ENCODE measurements at places on chromosomes 16 and 17.
A peak's percentile ranks its signal among the peaks of the same experiment; 100 is the strongest.

GRCh38 chr16:53099318-53100130 lies 44.7 kb downstream of the CHD9 start:
- DNase-seq = no peak

- peak; percentile 0 for DNase-seq
Measured at GRCh38 chr17:61139219-61139618, 260.4 kb upstream of the TBX2 start.

DNA sequence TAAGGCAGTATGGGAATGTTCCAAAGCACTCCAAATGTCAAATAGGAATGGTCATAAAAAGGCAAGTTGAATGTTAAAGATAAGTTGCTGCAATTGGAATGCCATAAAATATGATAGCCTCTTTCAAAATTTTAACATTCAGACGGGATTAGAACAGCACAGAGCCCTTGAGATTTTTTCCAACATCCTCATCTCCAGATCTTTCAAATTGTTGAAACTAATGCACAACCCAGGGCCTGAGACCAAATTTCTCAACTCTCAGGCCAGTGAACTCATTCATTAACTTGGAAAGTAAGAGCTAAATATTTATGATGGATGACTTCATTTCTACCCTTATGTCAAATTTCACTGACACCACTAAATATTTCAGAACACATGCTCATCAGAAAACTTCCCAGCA lies 346.5 kb upstream of the XYLT1 start:
- DNase-seq = no peak

- no peak for DNase-seq
Measured at GRCh38 chr16:24007934-24008333, 172.2 kb downstream of the PRKCB start.

DNA sequence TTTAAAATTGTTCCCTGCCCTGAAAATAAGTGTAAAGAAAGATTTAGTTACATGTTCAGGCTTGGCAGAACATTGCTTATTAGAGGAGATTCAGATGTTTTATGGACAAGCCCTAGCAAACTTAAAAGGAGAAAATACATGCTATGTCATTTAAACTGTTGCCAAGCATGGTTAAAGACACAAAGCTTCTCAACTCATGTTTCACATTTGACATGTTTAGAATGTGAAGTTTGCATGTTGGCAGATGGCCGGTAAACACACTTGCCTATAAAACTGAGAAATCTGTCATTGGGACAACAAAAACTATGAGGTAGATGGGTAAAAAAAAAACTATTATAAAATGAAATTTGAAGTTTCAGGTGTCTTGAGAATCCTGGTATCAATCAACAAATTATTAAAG lies 5.8 kb downstream of the KRTAP29-1 start:
- DNase-seq = no peak

- DNase-seq = no peak
Measured at GRCh38 chr16:29900102-29900887, at the start of gene ASPHD1. Gene ASPHD1, plus strand, starts transcription at chr16:29900488. Its CDS starts 484 bp downstream, at chr16:29900972.

DNA sequence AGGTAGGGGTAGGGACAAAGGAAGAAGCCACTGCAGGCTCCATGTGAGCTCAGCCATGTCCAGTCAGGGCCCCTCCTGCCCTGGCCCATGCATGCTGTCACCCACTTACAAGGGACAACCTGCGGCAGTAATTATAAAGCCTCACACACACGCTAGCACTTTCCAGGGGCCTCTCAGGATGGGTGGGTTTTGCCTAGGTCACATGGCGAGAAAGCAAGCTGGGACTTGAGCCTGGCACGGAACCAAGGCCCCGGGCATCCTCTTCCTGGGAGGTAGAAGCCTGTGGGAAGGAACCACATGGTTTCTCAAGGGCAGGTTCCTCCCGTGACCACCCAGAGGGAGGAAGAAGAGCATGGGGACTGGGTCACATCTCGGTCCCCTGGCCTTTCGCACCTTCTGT lies 7.0 kb downstream of the ZNF319 start:
- DNase-seq = no peak

- DNase-seq = no peak
Measured at GRCh38 chr17:73340093-73340596, 28.3 kb upstream of the CDC42EP4 start.

DNA sequence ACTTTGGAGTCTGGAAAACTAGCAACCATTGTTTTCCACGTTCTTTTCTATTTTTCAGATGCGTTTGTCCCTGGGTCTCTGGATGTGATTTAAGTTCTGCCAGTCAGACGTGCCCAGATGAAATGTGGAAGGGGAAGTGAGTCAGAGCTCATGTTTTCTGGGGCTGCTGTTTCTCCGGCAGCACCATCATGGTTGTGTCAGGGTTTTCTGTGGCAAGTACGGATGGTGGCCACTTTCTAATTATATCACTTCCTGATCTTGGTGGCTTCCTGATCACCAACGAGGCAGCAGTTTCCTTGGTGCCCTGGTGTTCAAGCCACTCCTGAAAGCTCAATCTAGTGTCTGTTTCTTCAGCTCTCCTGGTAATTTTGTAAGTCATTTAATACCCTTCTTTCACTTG lies 31.4 kb upstream of the PMFBP1 start:
- DNase-seq = no peak

GRCh38 chr16:79069121-79069520 lies 531.4 kb downstream of the MAF start:
- no peak for DNase-seq

GRCh38 chr17:78344666-78345065 lies 15.2 kb downstream of the SOCS3 start:
- no peak for DNase-seq

- no peak for DNase-seq
Measured at GRCh38 chr16:73199214-73199613, 151.3 kb upstream of the ZFHX3 start.

DNA sequence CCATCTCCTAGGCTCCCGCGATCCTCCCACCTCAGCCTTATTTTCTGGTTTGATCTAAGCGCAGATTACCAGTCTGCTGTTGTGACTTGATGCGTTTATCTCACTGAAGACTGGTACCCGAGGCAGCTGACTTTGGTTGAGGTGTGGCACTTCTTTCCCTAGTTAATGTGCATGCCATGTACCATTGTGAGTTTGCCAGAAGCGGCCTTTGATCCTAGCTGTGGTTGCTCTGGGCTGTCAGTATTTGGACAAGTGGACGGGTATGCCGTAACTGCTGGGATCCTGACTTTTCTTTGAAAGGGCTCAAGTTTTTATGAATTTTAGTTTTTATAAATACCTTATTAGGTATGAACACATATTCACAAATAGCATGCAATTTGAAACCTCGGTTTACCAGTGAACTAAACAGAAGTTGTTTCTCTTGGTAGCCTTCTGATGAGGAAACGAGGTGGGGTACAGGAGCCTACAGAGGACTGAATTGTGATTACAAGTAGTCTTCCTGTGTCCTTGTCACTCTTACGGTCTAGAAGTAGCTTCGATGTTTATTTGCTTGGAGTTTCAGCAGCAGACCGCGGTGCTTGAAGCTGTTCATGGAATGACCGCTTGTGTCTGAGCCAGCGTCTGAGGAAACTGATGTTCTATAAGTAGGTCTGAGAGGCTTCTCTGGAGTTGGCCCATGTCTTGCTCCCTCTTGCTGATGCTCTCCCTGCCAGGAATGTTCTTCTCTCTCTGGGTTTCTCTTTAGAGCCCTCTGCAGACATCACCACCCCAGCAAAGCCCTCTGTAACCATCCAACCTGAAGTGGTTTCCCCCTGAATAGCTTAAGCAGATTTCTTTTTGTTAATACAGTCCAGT lies 40.0 kb downstream of the SEC14L1 start:
- DNase-seq = no peak

- DNase-seq = no peak
Measured at GRCh38 chr16:69435977-69436820, 11.8 kb downstream of the CYB5B start.

DNA sequence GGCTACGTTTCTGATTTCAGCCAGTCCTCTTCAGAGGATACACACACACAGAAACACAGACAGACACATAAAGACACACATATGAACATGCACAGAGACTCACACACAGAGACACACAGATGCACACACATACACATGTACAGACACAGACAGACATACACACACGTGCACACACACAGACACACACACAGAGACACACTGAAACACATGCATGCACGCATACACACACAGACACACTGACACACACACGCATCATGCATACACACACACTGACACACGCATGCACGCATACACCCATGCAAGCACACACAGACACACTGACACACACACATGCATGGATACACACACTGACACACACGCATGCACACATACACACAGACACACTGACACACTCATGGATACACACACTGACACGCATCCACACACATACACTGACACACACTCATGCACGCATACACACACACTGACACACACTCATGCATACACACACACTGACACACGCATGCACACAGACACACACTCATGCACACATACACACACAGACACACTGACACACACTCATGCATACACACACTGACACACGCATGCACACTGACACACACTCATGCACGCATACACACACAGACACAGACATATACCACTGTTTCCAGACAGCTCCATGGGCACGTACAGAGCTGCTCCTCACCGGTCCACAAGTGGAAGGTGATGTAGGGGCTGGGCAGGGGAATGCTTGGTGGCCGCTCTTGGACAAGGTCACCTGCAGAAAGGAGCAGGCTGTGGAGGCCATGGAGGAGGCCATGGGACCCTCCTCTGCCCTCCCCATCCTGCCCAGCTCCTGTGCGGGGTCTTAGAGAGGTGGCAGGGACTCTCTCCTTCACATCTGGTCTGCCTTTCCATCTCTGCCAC lies 30.1 kb upstream of the MFSD6L start:
- DNase-seq = no peak

DNA sequence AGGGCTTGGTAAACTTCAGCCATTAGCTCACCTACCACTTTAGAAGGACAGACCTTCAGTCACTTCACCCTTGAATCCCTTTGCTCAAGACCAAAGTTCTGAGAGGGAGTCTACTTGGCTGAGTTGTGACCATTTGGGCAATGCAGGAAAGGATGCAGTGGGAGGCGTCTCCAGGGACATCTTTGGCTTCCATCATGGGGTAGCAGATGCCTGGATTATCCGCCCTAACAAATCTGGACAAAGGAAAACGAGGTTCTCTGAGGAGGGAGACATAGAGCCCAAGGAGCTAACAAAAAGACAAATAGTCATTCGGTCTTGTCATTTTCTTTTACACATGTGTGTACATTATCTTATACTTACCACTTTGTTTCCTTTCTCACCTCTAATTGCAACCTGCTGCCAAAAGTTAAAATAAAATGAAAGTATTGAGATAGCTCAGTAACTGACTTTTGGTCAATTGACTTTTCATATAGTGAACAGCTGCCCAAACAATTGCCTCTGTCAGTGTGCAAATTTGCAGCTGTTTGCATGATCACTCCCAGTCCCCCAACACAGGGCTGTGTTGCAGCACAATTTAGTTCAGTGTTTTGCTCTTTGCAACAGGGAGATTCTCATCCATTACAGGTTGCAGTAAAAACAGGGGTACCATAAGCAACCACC lies 108.9 kb upstream of the EEF2KMT start:
- no peak for DNase-seq

DNA sequence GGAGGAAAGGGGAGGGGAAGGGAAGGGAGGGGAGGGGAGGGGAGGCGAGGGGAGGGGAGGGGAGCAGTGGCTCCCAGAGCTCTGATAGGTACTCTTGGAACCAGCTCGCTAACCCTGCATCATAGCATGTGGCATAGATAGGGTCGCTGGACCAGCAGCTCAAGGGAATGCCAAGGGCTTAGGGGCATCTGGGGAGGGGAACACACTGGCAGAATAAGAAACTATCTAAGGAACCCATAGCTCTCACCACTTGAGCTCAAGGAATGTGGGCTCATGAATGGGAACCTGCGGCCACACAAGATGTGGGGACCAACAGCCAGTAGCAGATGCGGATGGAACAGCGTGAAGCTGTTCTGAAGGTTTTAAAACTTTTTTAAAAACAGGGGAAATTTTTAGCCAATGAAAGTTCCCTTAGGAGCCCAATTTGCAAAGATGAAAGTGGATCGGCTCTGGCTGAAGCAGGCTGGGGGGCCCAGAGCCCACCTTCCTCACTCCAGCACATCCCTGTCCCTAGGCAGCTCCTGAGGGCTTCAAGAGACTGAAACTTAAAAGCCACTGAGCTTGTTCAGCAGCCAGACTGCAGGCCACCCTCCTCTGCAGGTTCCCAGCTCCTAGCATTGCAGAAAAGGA lies 46.9 kb downstream of the PIMREG start:
- no peak for DNase-seq

GRCh38 chr16:84848986-84849634 lies 29.3 kb downstream of the CRISPLD2 start:
- DNase-seq = no peak

DNA sequence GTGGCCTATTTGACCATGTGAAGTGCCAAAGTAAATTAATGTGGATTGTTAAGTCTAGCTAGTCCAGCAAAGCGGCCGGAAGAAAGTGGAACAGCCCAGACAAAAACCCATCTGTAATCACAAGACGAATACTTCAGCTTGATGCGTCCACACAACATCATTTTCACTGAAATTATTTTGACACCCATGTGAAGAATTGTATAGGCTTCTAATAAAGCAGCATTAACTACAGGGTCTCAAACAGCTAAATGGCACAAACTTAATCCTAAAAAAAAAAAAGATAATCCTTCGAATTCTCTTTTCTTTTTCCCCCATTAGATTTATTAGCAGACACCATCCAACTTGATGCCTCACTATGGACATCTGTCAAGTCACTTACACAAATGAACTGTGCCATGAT lies 73.8 kb downstream of the TOX3 start:
- DNase-seq = no peak

- no peak for DNase-seq
Measured at GRCh38 chr17:9628509-9628908, 16.8 kb upstream of the USP43 start.

DNA sequence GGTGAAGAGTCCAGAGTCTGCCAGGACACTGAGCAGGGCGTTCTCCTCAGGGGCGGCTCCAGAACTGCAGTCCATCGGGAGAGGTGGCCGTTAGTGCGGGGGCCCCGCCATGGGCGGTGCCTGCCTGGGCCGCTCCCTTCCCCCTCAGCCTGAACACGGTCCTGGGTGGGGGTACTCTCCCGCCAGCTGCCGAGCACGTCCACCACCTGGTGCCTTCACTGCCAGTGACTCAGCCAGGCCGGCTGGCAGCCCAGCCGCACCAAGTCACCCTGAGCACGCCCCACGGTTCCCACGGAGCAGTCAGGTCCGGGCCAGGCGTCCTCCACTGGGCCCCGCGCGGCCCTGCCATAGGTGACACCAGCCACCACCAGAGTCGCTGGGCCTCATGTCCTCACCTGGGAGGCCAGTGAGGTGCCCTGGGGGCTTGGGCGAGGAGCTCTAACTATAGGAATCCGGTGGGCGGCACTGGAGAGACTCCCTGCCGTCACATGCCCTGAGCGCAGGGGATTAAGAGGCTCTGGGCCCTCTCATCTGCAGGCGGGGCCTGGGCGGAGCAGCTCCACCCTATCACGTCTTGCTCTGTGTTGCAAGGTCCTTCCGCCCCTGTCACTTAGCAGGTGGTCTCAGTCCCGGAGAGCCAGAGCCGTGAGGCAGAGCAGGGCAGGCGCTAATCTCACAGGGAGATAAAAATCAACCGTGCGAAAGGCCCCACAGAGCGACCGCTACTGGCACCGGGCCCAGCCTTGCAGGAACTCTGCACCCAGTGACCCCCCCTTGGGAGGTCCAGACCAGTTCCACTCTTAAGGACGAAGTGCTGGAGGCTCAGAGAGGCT lies 14.3 kb downstream of the PIEZO1 start:
- no peak for DNase-seq

Data from stimulated activated CD8-positive, alpha-beta memory T cell treated with anti-CD3 and anti-CD28 coated beads, Interleukin-2, amount 100 ng/mL, for 1 hour (primary cell).